Naive thymus-derived CD8-positive, alpha-beta T cell (primary cell): ENCODE measurements at places on chromosomes 3 and 15. TPM values are rescaled to one million over a fixed set of nuclear protein-coding genes. Genes with fewer than 3 reads are reported as not detected.
A peak's percentile ranks its signal among the peaks of the same experiment; 100 is the strongest.

- no peaks in the 10 kb centered on the region for H3K4me1 ChIP-seq
- no peak for DNase-seq
- H3K4me3 ChIP-seq: no peak overlapping the region
- H3K27me3 ChIP-seq: peaks cover 17% of the 10 kb centered on the region
These were observed 8.9 kb upstream of the SEMA6D start for GRCh38 chr15:47708161-47708980.

- no peak for DNase-seq
- no peaks in the 10 kb centered on the region for H3K4me1 ChIP-seq
- no peak overlapping the region for H3K4me3 ChIP-seq
- H3K27ac ChIP-seq: no peak overlapping the region
These were observed 116.4 kb downstream of the GREM1 start for GRCh38 chr15:32834156-32834555.

Gene ATP10A
- 55.2 TPM for total RNA-seq

- H3K4me1 ChIP-seq: no peaks in the 10 kb centered on the region
- no peak overlapping the region for H3K27ac ChIP-seq
- H3K36me3 ChIP-seq: no peaks in the 10 kb centered on the region
- no peak overlapping the region for H3K4me3 ChIP-seq
These were observed 70.8 kb upstream of the PSMD6 start for GRCh38 chr3:64093825-64094712.

GRCh38 chr15:42141795-42142667 lies 14.4 kb downstream of the PLA2G4F start:
- DNase-seq: no peak
- H3K27ac ChIP-seq: no peak overlapping the region
- no peaks in the 10 kb centered on the region for H3K4me1 ChIP-seq
- H3K36me3 ChIP-seq: no peaks in the 10 kb centered on the region
- H3K27me3 ChIP-seq: peaks cover 5% of the 10 kb centered on the region
- H3K4me3 ChIP-seq: no peak overlapping the region

Gene ZNF35
- 3.9 TPM for total RNA-seq

DNA sequence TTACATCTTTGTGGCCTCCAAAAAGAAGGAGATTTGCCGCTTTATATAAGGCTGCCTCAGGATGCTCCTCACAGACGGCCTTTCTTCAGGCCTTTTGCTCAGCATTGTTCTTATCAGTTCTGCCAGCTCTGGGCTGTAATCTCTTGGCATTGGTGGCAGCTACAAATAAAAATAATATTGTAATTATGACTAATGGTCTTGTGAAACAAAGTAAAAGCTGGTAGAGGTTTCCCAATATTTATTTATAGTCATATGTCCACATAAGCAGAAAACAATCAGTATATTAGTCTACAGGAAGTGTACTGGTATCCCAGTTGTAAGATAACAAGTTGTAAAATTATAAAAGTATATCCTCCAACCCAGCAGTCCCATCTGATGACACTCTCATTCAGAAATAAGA lies 7.3 kb downstream of the NEK4 start:
- no peaks in the 10 kb centered on the region for H3K4me1 ChIP-seq
- H3K36me3 ChIP-seq: peaks cover 12% of the 10 kb centered on the region
- no peak overlapping the region for H3K4me3 ChIP-seq
- DNase-seq: no peak

Gene XCR1
- total RNA-seq: not detected

DNA sequence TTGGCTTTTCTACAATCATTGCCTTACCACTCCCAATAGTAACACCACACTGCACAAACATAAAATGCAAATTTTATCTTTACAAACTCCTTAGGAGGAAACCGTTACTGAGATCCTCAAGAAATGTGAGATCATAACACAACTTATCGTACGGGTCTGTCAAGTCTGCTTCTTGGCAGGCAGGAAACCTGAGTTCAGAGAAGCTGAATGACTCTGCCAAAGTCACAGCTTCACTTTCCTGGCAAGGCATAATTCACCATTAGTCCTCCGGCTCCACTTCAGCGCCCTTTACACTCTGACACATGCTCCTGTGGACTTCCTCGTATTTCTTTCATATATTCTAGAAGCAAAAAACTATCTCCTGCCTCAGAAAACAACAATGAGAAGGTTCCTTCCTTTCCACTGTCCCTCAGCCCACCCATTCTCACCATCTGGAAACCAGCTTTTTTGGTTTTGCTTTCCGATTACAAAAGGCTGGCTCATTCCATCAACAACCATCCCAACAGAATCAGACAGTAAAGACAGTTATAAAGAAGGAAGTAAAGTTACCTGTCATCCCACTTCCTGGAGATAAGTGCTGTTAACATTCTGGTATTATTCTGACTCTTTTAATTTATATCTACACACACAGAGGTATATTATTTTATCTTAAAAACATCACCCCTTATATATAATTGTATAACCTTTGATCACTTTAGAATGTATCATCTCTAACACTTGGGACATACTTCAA lies 223.4 kb downstream of the STT3B start:
- peak overlapping the region; percentile 14 for H3K27ac ChIP-seq
- peaks cover 7% of the 10 kb centered on the region for H3K4me1 ChIP-seq
- H3K4me3 ChIP-seq: peak overlapping the region; percentile 5
- DNase-seq: no peak
- H3K36me3 ChIP-seq: no peaks in the 10 kb centered on the region
- H3K27me3 ChIP-seq: no peaks in the 10 kb centered on the region

GRCh38 chr3:9727743-9728142 lies 3.8 kb upstream of the BRPF1 start:
- peaks cover 25% of the 10 kb centered on the region for H3K4me1 ChIP-seq
- DNase-seq: no peak
- H3K27ac ChIP-seq: peak overlapping the region; percentile 76
- peak overlapping the region; percentile 83 for H3K4me3 ChIP-seq
- H3K27me3 ChIP-seq: no peaks in the 10 kb centered on the region

- H3K27ac ChIP-seq: no peak overlapping the region
- no peaks in the 10 kb centered on the region for H3K36me3 ChIP-seq
- no peaks in the 10 kb centered on the region for H3K27me3 ChIP-seq
- H3K4me3 ChIP-seq: no peak overlapping the region
- H3K4me1 ChIP-seq: peaks cover 40% of the 10 kb centered on the region
These were observed 23.8 kb downstream of the LRRC2 start for GRCh38 chr3:46542344-46542743.

- no peak overlapping the region for H3K27ac ChIP-seq
- H3K27me3 ChIP-seq: no peaks in the 10 kb centered on the region
- no peak overlapping the region for H3K4me3 ChIP-seq
- no peaks in the 10 kb centered on the region for H3K36me3 ChIP-seq
- no peak for DNase-seq
- H3K4me1 ChIP-seq: no peaks in the 10 kb centered on the region
These were observed 443.4 kb upstream of the UBE2E2 start for GRCh38 chr3:22759636-22760310.

Gene PARP15
- total RNA-seq: 56.9 TPM

- H3K4me3 ChIP-seq: no peak overlapping the region
- no peak for DNase-seq
- no peak overlapping the region for H3K27ac ChIP-seq
- no peaks in the 10 kb centered on the region for H3K36me3 ChIP-seq
- H3K4me1 ChIP-seq: peaks cover 21% of the 10 kb centered on the region
These were observed 3.8 kb upstream of the CHRNA5 start for GRCh38 chr15:78561490-78561889.

Gene PLA2G4D
- total RNA-seq: not detected

Gene SRGAP3
- total RNA-seq: 2.4 TPM
